ENCODE measurements at places on chromosomes 5 and 9. TPM values are rescaled to one million over a fixed set of nuclear protein-coding genes. Genes with fewer than 3 reads are reported as not detected.

- no peak for DNase-seq
These were observed 89.3 kb downstream of the FEM1C start for GRCh38 chr5:115455301-115455707.

DNA sequence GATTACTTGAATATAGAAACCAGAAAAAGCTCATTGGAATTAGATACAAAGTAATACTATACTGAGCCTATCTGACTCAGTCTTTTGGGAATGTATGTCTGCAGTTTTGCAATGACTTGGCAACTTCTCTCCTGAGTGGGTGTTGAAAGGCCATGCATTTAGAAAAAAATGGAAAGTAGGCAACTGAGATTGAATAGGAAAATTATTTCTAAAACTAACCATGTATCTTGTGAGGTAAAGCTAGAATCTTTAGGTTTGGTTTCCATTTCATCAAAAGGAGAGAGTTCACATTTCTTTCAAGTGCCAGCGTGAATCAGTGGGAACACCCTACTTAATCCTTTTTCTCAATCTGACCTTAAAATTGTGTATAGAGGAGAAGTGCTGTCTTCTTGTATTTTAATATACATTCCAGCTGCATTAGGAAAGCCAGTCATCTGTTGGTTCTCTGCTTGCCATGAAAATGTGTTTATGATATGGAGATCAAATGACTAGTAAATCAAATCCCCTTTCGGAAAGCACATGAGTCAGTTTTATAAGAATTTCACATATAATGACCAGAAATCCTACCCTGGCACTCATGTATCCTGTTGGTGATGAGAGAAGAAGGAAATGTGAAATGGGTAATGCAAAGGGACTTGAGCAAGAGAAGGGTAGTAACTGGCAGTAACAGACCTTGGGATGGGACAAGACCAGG lies 30.4 kb downstream of the NFX1 start:
- no peak for DNase-seq

- DNase-seq, result no peak
These were observed 262.5 kb upstream of the CHD1 start for GRCh38 chr5:99191206-99191745.

GRCh38 chr5:172002840-172003512 lies 3.5 kb downstream of the FBXW11 start:
- DNase-seq, result no peak

GRCh38 chr5:42483472-42484154 lies 60.4 kb downstream of the GHR start:
- DNase-seq, result no peak

SLC6A18 gene
- not detected for total RNA-seq

CCL21 gene
- 174 TPM for total RNA-seq

REEP2 gene
- total RNA-seq, result 6.1 TPM

Measured in vagina (tissue), 2 donors.